ENCODE measurements at places on chromosomes 1 and 21.

DNA sequence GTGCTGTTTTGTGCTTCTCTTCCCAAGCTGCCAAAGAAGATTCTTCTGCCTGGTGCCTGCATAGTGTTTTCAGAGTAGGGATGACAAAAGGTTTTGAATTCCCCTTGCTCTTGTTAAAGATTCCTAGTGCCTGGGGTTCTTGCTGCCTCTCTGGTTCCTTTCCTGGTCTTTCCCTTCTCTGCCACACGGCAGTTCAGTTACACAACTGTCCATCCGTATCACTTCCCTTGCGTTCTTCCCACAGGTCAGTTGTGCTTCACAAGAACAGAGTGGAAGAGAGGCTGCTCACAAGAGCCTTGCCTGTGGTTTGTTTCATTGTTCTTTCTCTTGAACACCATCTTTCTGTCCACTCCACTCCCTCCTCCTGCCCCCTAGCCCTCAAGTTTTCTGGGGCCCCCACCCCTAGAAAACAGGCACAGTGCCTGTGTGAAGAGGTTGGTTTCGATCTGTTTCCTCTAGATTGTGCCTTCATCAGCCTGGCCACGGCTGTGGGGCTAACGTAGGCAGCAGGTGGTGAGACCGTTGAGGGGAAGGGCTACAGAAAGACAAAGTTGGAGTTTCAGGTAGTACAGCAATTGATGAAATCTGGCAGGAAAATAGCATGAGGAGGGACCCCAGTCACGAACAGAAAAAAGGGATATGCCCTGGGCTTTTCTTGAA lies 5.8 kb downstream of the VASH2 start:
- no peak overlapping the region for H3K27ac ChIP-seq
- no peak overlapping the region for H3K4me3 ChIP-seq
- DNase-seq, result no peak
- H3K27me3 ChIP-seq, result peaks cover 36% of the 10 kb centered on the region
- no peaks in the 10 kb centered on the region for H3K36me3 ChIP-seq

DNA sequence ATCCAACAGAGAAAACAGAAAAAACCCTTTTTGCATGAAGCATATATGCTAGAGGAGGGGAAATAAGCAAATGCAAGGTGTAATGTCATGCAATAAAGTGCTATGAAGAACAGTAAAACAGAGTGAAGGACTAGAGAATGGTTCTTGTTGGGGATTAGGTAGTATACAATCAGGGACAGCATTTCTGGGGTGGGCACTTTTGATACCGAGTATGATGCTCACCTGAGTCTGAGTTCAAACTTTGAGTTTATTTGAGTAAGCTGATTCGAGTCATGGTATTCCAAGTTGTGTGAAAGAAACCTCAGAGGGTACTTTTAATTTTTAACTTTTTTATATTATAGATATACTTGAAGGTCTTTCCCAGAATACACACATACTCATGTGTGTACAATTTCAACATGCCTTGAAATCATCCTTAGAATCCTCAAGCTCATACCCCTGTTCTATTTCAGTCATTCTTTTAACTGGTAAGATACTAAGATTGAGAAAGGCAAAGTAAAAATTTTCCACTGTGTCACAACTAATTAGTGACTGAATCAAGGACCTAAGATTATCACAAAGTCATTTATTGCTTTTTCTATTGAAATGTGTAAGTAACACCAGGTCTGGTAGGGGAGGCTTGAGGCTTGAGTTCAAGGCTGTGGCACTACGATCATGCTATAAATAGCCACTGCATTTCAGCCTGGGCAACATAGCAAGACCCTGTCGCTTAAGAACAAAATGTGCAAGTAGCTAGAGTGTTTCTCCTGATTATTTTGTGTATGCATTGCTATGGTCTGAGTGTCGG lies 12.1 kb downstream of the LRRC8B start:
- H3K27ac ChIP-seq, result peak overlapping the region; percentile 85
- peaks cover 87% of the 10 kb centered on the region for H3K36me3 ChIP-seq

GRCh38 chr1:225539069-225539468 lies 111.2 kb upstream of the LBR start:
- H3K4me3 ChIP-seq, result no peak overlapping the region
- H3K27me3 ChIP-seq, result peaks cover 28% of the 10 kb centered on the region
- no peak overlapping the region for H3K27ac ChIP-seq
- no peaks in the 10 kb centered on the region for H3K4me1 ChIP-seq
- no peak for DNase-seq

DNA sequence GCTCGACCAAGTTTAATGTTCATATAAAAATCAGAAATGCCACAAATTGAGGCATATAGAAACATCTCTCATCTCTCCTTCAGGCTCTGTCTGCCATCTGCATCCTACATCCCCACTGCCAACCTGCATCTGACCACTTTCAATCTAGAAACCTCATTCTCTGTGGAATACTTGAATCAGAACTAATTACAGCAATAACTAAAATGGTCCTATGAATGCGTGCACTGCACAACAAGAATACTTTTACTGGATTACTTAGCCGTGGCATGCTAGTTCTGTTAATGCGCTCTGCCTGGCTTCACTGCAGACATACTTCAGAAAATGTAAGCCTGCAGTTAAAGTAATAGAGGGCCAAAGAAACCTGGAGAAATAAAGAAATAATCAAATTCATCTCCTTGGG lies 89.8 kb upstream of the NR5A2 start:
- H3K36me3 ChIP-seq, result no peaks in the 10 kb centered on the region
- DNase-seq, result no peak
- H3K27me3 ChIP-seq, result peaks cover 41% of the 10 kb centered on the region
- peaks cover 10% of the 10 kb centered on the region for H3K4me1 ChIP-seq
- H3K27ac ChIP-seq, result no peak overlapping the region

DNA sequence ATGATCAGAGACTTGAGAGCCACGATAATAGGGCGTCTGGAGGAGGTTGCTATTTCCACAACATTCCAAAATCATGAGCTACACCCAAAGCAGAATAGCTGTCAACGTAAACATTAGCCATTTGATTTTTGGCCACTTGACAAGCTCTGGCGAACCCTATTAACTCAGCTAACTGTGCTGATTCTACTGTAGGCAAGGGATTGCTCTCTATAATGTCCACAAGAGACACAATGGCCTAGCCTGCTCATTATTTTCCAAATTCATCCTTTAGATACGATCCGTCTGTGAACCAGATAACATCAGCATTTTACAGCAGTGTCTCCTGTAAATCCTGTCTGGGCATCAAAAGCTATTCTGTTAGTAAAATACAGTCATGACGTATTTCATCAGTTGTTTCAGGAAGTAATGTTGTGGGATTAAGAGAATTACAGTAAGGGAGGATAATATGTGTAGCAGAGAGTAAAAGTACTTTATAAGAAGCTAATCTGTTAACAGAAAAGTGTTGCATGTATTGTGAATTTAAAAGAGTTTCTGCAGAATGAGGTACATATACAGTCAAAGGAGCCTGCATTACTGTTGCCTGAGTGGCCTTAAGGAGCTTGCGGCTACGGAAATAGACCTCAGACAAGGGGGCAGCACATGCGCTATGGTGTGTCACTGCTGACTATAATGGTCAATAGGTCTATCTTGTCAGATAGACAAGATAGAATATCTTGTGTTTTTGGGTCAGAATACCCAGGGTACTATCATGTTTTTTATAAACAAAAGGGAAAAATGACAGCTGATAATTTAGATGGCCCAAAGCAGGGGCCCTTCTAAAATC lies 44.9 kb upstream of the TINAGL1 start:
- H3K27me3 ChIP-seq, result peaks cover 31% of the 10 kb centered on the region
- peaks cover 4% of the 10 kb centered on the region for H3K4me1 ChIP-seq
- no peak overlapping the region for H3K27ac ChIP-seq
- H3K4me3 ChIP-seq, result no peak overlapping the region
- no peak for DNase-seq
- no peaks in the 10 kb centered on the region for H3K36me3 ChIP-seq

DNA sequence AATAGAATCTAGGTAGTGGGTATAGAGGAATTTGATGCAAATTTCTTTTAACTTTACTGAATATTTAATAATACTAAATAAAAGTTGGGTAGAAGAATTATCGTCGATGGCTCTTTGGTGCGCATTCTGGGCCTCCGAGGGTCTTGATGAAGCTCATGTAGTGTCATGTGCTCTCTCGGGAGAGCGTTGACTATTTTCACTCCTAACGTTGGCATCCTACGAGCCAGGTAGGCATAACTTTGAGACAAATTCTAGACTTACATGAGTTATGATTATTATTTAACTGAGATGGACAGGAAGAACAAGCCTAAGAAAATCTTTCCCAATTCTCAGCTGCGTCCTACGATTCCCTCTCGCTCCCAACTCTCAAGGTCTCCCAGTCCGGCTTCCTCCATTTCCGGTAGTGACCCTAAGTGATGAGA lies 550 bp upstream of the PCAT6 start:
- no peak for DNase-seq
- peak overlapping the region; percentile 3 for H3K27ac ChIP-seq
- peaks cover 39% of the 10 kb centered on the region for H3K4me1 ChIP-seq
- H3K4me3 ChIP-seq, result peak overlapping the region; percentile 92
- H3K36me3 ChIP-seq, result peaks cover 6% of the 10 kb centered on the region
- peaks cover 19% of the 10 kb centered on the region for H3K27me3 ChIP-seq

GRCh38 chr1:11571906-11572616 lies 82.2 kb downstream of the FBXO2 start:
- DNase-seq, result no peak

- H3K4me1 ChIP-seq, result no peaks in the 10 kb centered on the region
- H3K27ac ChIP-seq, result no peak overlapping the region
- no peak overlapping the region for H3K4me3 ChIP-seq
- no peak for DNase-seq
Observed at GRCh38 chr21:38417726-38418125, 80.6 kb downstream of the ERG start.

DNA sequence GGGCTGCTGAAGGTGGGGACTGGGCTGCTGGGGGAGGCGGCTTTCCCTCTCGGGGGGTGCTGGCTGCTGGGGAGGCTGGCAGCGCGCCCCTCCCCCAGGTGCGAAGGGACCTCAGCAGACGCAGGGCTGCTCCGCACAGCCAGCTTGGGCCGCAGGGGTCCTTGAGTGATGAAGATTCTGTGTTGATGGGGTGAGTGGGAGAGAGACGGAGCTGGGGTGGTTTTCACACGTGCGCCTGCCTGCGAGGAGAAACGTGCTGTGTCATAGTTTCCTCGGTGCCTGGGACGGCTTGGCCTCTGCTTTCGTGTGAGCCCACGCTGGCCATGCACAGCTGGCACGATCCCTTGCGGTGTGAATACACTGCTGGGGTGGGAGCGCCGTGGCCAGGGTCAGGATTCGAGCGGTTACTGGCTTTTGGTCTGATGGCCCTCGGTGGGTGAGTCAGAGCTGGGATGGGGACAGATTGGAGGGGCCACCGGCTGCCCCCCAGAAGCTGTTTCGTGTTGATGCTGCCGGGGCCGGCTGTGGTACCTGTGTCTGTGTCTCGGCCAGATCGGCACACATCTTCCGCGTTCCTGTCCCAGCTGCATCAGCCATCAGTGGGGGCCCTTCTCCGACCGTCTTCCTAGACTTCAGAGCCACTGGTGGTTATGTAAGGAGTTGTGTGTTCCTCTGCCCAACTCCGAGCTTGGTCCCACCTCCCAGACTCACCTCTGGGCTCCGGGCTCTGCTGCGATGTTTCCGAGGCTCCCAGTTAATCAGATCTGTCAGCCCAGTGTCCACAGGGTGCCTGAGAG lies 24.9 kb downstream of the PRKCZ start:
- no peaks in the 10 kb centered on the region for H3K36me3 ChIP-seq
- H3K27ac ChIP-seq, result no peak overlapping the region
- DNase-seq, result no peak

All from activated T-helper 2 cell treated with anti-CD3 and anti-CD28 coated beads, Interferon-gamma antibody, Interleukin-2, Interleukin-4, amounts not matched to agents 10 μg/mL and 5 μg/mL and 100 μg/mL, durations not matched to agents 14 hours and 24 hours and 36 hours (primary cell).